ENCODE measurements at places on chromosomes 7 and 10. TPM values are rescaled to one million over a fixed set of nuclear protein-coding genes. Genes with fewer than 3 reads are reported as not detected.

The NUTM2E gene
- total RNA-seq: not detected

The NPY4R gene
- total RNA-seq: not detected

The EXOC6 gene
- total RNA-seq: 12.5 TPM

The RNF148 gene
- total RNA-seq: 2.2 TPM

The VAX1 gene
- not detected for total RNA-seq

The GCK gene
- total RNA-seq: 2.2 TPM

DNA sequence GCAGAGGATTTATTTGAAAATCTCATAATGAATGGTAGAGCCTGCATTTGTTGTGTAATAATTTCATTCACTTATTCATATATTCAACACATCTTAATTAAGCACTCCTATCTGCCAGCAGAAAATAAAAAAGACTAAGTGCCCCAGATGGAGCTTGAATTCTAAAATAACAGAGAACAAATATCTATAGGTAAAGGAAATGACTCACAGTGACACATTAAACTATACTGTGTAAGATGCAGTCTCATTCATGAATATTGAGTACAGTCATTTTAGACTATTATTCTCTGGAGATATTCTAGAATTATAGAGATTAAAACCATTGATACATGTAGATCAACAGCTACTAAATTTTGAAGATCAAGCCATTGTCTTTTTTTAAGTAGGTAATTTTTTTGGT, 72.1 kb downstream of the PTPRZ1 start:
- DNase-seq: no peak

GRCh38 chr7:154746571-154747360, 256.2 kb downstream of the PAXIP1 start:
- no peak for DNase-seq

DNA sequence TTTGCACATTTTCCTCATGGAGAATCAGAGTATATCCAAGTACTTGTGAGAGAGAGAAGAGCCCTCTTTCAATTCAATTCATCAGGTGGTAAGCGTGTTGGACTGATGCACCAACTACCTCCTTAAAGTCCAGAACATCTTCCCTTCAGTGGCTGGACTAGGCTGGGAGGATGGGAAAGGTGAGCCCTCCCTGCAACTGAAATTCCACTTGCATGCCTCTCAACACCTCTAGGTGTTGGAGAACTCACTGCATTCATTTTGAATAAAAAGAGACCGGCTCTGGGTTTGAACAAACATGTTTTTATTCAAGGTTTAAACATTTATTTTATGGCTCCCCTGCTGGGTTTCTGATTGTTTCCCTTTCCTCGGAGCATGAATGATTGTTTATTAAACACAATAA, 573.5 kb downstream of the CCSER2 start:
- DNase-seq: no peak

- no peak for DNase-seq
Measured at GRCh38 chr7:29209745-29210144, 15.2 kb downstream of the CHN2 start.

DNA sequence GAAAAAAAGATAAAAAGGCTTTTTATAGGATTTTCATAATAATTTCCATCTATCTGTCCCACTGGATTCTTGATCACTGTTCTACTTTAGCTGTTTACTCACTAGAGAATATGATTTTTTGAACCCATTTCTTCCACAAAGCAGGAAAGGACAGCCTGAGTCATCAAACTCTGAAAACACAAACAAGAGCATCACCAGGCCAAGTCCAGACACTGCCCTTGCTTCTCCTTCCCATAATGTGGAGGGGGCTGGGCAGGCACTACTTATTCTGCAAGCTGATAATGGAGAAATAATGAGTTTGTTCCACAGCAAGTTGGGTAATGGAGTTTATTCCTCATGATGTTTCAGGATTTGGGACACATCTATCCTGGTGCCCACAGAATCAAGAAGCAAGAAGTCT, 13.0 kb upstream of the KCNIP2 start:
- DNase-seq: no peak

GRCh38 chr7:73991522-73992100, 36.4 kb upstream of the ELN start:
- DNase-seq: no peak

GRCh38 chr7:69819333-69819705, 221.0 kb downstream of the AUTS2 start:
- DNase-seq: no peak

DNA sequence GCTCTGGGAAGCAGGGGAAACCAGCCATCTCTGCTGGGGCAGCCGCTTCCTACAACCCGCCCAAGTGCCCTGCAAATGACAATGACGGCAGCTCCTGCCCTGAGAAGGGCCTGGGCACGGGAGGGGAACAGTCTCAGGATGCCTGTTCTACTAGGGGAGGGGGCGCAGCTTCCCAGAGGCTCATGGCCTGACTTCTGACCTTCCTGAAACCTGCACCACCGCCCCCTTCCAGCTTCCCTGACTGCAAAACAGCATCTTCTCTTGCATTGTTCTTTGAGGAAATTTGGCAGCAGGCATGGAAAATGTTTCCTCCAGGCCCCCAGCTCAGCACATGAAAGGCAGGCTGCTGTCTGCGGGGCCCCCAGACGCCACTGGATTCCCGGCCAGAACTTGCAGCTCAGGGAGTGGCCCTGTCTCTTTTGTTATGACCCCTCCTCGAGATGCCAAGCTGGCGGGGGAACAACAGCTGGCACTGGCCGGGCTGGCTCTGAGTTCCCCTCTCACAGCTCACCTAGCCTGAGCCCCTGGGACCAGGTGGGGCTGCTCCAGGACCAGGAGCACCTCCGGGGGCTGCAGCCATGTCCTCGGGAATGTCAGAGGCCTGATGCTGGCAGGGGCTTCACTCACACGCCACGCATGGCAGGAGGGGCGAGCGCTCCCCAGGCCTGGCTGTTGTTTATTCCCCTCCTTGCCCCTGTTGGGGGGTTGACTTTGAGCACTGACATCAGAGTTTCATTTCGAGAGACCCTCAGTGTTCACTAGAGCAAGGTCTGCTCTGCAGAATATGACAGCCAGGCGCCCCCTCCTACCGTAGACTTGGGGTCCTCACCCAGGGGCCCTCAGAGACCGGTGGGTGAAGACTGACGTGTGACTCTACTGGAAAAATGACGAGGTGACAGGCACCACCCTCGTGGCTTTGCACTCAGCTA, 62.7 kb downstream of the CALML3 start:
- DNase-seq: no peak

- no peak for DNase-seq
Measured at GRCh38 chr10:118621304-118621942, 26.0 kb upstream of the PRLHR start.

DNA sequence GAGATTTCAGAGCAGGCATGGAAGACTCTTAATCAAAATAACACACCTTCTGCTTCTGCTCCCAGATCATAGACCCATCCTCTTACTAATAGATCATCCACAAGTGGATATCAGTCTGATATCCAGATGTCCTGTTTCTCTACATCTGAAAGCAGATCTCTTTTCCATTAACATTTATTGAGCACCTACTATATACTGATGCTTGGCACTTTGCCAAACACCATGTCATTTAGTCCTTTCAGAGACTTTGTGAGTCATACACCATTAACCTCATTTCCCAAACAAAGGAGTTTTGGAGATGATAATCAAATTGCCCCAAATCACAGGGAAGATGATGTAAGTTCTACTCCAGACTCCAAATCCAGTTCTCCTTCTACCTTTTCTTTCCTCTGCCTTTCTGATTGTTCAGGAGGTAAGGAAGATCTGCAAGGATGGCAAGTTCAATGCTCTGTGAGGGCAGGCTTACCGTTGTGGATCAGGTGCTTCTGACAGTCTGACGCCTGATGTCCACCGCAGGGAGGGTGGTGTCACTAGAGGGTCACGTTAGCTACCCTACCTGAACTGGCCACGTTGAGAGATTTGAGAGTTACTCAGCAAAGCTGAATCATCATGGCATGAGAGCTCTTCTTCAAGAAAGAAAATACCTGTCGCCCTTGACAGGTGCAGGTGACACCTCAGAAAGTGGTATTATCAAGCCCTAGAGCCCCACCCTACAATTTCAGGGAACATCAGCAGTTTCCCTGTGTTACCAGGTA, 269.6 kb upstream of the ZMIZ1 start:
- DNase-seq: no peak

Data from epithelial cell of proximal tubule (primary cell).